ENCODE measurements at places on chromosomes 3 and 15. TPM values are rescaled to one million over a fixed set of nuclear protein-coding genes. Genes with fewer than 3 reads are reported as not detected.

Gene CRABP1
- total RNA-seq, result 1.9 TPM

- DNase-seq, result no peak
- no peak overlapping the region for H3K4me3 ChIP-seq
- no peaks in the 10 kb centered on the region for H3K36me3 ChIP-seq
- no peaks in the 10 kb centered on the region for H3K4me1 ChIP-seq
Observed at GRCh38 chr3:140207541-140207940, 272.6 kb downstream of the CLSTN2 start.

Gene RARB
- total RNA-seq, result 4.5 TPM

Gene ZNF619
- 4.9 TPM for total RNA-seq

Gene MORC1
- total RNA-seq, result not detected

DNA sequence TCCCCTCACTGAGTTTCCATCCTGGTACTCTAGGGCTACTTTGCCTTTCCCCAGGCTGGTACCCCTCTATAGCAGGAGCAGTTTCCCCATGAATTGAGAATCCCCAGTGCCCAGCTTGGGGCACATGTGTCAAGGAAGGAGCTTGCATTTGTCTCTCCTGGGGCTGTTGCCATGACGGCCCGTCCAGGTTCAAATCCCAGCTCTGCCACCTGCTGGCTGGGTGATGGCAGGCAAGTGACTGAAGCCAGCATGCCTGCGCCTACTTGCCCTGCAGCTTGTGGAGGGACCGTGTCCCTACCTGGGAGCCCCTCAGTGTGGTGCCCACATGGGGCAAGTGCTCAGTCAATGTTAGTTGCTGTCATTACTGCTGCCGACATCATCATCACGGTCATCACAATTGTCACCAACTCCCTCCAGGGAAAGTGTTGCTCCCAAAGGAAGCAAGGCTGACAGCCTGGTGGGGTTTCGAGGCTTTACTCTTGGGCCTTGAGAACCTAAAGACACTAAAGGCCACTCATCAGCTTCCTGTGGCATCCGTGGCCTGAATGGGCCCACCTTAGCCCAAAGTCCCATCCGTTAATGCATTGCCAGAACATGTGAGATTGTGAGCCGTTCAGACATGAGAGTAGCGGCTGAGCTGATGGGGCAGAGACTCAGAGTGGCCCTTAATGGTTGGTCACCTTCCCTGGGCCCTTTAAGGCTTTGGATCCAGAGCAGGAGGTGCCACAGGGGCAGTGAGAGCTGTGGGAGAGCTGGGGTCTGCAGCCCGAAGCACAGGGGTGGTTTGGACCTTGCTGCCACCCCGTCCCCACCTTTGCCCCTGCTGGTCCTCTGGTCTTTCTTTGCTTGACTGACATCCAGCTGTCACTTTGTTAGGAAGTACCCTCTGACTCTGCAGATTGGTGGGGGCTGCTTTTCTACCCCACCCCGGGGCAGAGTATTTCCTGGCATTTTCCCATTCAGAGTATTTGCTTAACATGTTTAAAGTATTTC is 144.4 kb downstream of the DNAJB8 start:
- no peaks in the 10 kb centered on the region for H3K4me1 ChIP-seq
- no peaks in the 10 kb centered on the region for H3K27me3 ChIP-seq
- H3K4me3 ChIP-seq, result no peak overlapping the region
- peak; percentile 51 for DNase-seq
- H3K27ac ChIP-seq, result no peak overlapping the region
- no peaks in the 10 kb centered on the region for H3K36me3 ChIP-seq

GRCh38 chr3:88467191-88467590 is 317.4 kb downstream of the C3orf38 start:
- H3K27me3 ChIP-seq, result no peaks in the 10 kb centered on the region
- no peak overlapping the region for H3K4me3 ChIP-seq
- H3K27ac ChIP-seq, result no peak overlapping the region
- no peak for DNase-seq
- no peaks in the 10 kb centered on the region for H3K4me1 ChIP-seq
